ENCODE measurements at places on chromosomes 11 and 22.

DNA sequence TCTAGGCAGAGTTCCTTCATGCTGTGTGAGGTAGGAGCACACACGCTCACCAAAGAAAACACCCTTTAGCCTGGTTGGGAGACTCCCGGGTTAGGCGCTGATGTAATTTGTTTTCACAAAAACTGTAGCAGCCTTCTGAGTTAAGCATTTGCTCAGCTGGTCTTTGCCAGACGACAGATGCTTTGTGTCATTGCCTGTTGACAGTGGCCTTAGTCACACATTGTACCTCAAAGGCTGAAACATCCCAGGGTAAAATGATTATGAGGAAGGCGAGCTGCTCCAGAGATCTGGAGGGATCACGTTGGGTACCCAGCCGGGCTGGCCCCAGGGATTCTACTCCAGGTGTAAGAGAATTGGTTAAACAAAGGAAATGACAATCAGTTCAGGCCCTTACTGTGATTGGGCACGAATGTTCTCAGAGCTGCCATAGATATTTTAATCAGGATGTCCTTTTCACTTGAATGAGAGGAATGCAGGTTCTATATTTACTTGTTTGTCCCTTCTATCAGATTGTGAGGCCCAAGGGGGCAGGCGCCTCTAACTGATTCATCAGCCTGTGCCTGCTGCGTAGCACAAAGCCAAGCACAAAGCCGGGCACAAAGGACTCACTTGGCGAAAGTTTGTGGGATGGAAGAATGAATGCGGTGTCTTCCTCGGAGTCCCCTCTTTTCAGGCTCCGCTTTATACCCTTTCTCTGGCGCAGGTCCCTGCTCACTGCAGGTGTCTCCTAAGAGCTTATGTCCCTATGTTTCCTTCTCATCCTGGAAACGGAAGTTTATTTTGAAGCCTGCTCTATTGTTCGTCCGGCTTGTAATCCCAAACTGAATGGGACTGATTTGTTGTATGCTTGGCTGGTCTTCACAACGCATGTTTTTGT, 47.1 kb downstream of the ADM start:
- DNase-seq, result no peak

- DNase-seq, result no peak
These were observed 47.3 kb downstream of the NRXN2 start for GRCh38 chr11:64675450-64676260.

DNA sequence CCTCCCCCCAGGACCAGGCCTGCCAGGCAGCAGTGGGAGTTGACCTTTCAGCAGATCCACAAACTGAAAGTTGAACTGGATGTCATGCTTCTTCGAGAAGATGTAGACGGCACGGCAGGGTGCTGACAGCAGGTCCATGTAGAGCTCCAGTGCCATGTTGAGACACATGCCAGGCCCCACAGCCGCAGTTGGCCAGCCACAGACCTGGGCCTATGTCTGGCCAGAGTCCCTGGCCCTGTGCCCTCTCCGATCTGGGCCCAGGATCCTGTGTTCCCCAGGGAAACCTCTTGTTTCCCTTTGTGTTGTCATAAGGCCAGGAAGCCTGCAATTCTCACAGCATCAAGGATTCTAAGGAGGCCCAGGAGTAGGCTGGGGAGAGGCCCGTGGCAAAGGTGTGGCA, at the start of gene GSTT4:
Gene GSTT4, minus strand, starts transcription at position 253 of the 400 bp plus-strand sequence. Its CDS starts 97 bp downstream, at position 156.
- DNase-seq, result no peak

GRCh38 chr11:61769169-61769920, 16.9 kb downstream of the MYRF start:
- no peak for DNase-seq

DNA sequence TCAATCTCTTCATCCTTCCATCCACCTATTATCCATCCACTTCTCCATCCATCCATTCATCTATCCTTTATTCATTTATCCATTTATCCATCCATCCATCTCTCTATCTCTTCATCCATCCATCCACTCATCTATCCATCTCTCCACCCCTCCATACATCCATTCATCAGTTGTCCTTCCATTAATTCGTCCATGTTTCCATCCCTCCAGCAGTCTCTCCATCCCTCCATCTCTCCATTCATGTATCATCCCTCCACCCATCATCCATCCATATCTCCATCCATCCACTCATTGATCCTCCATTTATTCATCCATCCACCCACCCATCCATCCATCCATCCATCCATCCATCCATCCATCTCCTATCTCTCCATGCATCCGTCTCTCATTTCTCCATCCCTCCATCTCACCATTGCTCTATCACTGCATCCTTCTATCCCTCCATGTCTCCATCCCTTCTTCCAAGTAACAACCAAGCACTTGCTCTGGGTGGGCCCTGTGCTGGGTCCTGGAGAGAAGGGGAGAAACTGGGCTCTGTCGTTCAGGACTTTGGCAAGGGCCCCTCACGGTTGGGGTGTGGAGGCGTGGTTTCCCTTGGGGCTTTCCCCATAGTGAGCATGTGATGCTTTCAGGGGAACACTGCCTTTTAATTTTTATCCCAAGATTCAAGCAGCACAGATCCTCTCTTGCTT, 43.3 kb downstream of the SMIM38 start:
- DNase-seq, result no peak

- DNase-seq, result no peak
These were observed 26.1 kb downstream of the TYR start for GRCh38 chr11:89203814-89204213.

- no peak for DNase-seq
These were observed 21.6 kb upstream of the CHADL start for GRCh38 chr22:41262250-41262765.
